ENCODE measurements at places on chromosomes 5 and 9.

DNA sequence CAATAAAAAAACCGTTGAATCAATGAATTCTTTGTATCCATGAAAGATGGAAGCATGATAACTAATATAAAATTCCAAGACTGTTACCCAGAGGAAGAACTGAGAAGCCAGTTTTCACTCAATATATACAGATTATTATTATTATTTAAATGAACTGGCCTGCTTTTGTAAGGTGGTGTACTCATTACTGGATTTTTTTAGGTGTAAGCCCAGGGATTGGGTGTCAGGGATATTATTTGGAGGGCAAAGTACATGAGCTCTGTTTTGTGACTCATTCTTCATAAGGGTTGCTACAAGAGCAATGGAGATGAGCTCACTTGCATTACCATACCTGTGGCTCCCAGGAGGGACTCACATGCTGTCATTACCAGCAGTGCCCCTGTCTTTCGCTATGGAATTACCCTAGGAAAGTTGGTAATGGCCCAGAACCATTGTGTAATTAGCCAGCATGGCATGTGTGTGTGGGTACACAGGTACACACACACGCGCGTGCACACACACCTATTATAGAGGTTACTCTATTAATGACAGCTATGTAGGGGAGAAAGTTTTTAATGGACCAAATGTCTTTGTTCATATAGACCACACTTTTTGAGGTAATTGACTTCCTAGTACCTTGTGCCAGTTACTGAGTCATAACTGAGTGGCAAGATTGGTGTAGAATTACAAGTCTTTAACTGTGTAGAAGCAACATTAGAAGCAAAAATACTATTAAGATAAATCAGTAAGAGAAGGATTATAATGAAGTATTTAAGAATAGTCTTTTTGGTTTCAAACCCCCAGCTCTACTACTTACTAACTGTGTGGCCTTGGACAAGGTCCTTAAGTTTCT lies 143.4 kb downstream of the GDNF start:
- no peak for DNase-seq

DNA sequence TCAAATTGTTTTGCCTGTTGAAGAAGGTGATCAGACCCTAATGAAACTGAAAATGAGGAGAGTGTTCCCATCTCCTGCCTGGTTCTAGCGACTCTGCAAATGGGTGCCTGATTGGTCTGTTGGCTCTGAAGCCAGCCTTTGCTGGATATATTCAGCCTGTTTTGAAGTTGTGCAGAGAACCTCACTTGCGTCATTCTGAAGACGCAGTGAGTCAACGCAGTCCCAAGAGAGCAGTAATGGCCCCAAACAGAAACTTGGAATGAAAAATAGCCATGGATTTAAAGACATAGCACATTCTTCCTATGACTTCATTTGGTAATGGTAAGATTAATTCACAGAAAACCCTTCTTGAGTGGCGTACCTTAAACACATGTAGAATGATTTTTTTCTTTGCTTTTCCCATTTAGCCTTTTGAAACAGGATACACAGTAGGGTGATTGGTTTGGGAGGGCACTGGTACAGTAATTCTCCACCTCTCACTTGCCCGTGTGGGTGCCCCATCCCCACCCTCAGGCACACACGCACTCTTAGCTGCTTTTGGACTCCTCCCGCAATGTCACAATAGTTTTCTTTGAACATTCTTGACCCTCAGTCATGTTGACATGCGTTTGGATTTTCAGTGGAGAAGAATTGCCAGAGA lies 54.1 kb upstream of the ABL1 start:
- DNase-seq: peak; percentile 95

DNA sequence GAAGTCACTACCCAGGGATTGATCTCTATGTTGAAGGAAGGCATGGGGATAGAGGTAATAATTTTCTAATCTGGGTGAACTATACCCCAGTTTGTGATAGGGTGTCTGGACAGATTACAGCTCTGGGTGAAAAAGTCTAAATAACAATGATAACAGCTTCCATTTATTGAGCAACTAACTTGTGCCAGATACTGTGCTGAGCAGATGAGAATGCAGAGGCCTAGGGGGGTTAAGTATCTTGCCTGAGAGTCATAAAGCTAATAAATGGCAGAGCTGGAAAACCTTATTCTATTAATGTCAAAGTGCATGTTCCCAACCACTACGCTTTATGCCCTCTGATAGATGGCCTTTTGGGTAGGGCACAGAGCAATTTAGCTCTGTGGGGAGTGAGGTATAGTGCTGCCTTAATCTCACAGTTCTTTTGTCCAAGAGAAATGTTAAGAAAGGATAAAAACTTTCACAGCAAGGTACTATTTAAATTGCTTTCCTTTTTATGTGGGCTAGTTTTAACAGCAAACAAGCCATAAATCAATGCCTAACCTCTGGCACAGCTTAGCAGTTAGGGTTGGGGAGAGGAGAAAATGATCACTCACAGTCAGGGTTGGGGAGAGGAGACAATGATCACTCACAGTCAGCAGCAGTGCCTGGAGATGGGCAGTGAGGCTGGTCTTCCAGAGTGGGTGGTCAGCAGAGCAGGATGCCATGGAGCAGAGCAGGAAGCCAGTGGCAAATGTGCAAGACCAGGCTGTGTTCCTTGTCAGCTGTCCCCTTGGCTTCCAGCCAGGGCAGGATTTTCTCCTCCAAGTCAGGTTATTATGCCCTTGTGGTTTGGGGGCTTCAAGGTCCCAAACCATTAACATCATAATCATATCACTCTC lies 187.0 kb downstream of the CARTPT start:
- peak; percentile 82 for DNase-seq

DNA sequence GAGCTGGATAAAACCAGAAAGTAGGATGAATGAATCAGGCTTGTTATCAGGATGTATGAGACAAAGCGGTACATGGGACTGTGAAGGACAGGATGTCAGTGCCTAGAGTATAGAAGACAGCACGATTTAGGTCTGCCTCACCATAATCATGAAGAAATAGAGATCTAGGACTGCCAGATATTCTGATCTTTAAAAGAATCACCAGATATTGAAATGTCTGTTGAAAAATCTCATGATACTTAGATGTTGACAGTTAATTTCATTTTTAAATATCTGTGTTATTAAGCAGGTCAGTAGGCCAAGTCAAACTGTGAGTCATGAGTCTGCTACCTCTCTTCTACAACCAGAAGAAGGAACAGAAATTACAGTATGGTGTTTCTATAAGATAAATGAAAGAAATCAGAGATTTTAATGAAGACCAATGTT lies 65.0 kb downstream of the ST8SIA4 start:
- no peak for DNase-seq

DNA sequence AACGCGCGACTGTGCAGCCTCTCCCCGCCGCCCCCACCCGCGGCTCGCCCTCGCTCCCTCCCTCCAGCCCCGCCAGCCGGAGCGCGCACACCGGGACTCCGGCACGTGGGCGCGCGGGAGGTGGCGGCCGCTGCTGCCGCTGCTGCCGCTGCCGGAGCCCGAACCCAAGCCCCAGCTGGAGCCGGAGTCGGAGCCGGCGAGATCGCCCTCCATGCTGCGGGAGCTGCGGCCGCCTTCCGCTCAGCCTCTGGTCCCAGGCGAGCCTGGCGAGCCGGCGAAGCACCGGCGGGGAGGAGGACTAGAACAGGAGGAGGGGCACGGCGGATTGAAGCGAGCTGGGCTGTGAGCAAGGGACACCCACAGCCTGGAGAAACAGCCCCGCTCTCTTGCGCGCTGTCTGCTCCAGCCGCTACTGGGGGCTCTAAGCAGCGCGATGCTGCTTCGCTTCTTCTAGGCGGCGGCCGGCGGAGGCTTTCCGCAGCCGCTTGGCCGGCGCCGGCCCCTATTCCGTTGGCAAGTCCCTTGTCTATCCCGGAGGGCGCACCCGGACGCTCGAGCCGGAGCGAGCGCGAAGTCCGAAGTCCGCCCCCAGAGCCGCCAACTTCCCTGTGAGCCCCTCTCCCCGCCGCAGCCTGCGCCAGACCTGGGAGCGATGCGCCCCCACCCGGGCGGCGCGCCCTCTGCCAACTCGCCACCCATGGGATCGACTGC lies 598.7 kb upstream of the SGCD start:
- no peak for DNase-seq

GRCh38 chr5:154642499-154643245 lies 112.5 kb upstream of the LARP1 start:
- DNase-seq: no peak

- no peak for DNase-seq
Observed at GRCh38 chr9:16119261-16120230, 566.7 kb downstream of the CCDC171 start.

GRCh38 chr9:127809540-127810377 lies 7.1 kb downstream of the FPGS start:
- DNase-seq: peak; percentile 85

- DNase-seq: no peak
Observed at GRCh38 chr9:131046093-131046380, 37.1 kb downstream of the LAMC3 start.

- DNase-seq: no peak
Observed at GRCh38 chr5:60639544-60639943, 60.4 kb downstream of the DEPDC1B start.

DNA sequence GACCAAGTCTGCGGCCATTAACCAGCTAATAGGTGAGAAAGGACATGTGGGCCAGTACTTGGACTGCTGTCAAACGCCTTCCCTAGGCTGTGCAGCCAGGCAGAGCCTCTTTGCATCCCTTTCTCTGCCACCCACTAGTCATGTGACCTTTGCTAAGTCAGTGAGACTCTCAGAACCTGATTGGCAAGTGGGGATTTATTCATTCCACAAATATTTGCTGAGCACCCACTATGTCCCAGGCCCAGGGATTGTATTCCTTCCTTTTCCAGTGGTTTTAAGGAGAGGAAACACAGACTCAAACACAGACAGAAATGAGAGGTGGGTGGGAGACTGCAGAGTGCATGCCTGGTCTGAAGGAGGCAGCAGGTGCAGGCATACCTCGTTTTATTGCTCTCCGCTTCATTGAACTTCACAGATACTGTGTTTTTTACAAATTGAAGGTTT lies 71.6 kb upstream of the GALNT10 start:
- DNase-seq: no peak

GRCh38 chr5:120882038-120882775 lies 418.1 kb downstream of the PRR16 start:
- no peak for DNase-seq

- DNase-seq: no peak
Observed at GRCh38 chr5:16737209-16737608, 120.4 kb upstream of the RETREG1 start.

GRCh38 chr9:92402360-92402759 lies 2.0 kb downstream of the OGN start:
- DNase-seq: no peak

GRCh38 chr9:5608298-5609225 lies 20.3 kb upstream of the RIC1 start:
- DNase-seq: no peak

DNA sequence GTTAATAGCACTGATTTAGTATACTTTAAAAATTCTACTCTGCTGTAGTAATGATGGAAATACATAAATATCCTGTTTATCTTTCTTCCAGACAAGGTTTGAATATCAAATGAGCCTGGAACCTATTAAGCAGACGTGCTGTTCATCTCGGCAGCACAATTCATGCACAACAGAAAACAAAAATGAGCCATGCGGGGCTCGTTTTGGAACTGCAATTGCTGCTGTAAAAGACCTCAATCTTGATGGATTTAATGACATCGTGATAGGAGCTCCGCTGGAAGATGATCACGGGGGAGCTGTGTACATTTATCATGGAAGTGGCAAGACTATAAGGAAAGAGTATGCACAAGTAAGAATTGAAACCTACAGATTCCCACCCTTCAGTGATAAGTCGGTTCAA lies 79.1 kb upstream of the ITGA2 start:
- DNase-seq: no peak

GRCh38 chr5:124397317-124397716 lies 349.1 kb downstream of the ZNF608 start:
- no peak for DNase-seq

- DNase-seq: peak; percentile 75
Observed at GRCh38 chr9:135588886-135589595, 27.5 kb downstream of the PAEP start.
